ENCODE measurements at places on chromosomes 6 and 20. TPM values are rescaled to one million over a fixed set of nuclear protein-coding genes. Genes with fewer than 3 reads are reported as not detected.

KIF6 gene
- polyA plus RNA-seq: 3.2 TPM

GPLD1 gene
- 3.8 TPM for polyA plus RNA-seq

OR12D3 gene
- polyA plus RNA-seq: not detected

GPX5 gene
- polyA plus RNA-seq: not detected

EYA4 gene
- 9.5 TPM for polyA plus RNA-seq

CDK19 gene
- 34.8 TPM for polyA plus RNA-seq

SLC22A3 gene
- 31.4 TPM for polyA plus RNA-seq

ADGRF5 gene
- 132 TPM for polyA plus RNA-seq

All from left lung (tissue), 14 donors.